ENCODE measurements at places on chromosomes 7 and 10. TPM values are rescaled to one million over a fixed set of nuclear protein-coding genes. Genes with fewer than 3 reads are reported as not detected.
A peak's percentile ranks its signal among the peaks of the same experiment; 100 is the strongest.

DNA sequence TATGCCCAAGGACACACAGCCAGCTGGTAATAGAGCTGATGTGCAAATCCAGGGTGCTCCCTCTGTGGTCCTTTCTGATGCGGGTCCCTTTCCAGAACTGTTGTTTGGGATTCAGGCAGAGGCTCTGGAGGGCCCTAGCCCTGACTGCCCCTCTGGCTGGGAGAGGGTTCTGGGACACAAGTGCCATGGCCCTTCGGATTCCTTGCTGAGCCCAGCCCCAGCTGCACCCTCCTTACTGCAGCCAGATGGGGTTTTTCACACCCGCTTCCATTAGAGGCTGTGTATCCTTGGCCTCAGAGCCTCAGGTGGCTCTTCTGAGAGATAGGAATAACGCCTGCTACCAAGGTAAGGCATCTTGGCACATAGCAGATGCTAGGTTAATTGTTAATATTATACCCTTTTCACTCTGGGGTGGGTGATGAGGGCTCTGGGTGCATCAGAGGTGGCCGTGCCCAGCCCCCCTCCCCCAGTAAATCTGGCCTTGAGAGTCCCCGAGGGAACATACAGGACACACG lies 89.8 kb upstream of the LRRC4 start:
- no peak for DNase-seq

- DNase-seq: no peak
Observed at GRCh38 chr7:32018845-32019578, 51.2 kb downstream of the PDE1C start.

- no peak for DNase-seq
Observed at GRCh38 chr7:158885624-158886023, 29.3 kb downstream of the DYNC2I1 start.

GRCh38 chr7:21154614-21155013 lies 273.3 kb upstream of the SP4 start:
- DNase-seq: no peak

- DNase-seq: no peak
Observed at GRCh38 chr7:100490483-100491191, 6.9 kb downstream of the NYAP1 start.

GRCh38 chr10:84613336-84614021 lies 285.1 kb downstream of the CCSER2 start:
- peak; percentile 34 for DNase-seq

DNA sequence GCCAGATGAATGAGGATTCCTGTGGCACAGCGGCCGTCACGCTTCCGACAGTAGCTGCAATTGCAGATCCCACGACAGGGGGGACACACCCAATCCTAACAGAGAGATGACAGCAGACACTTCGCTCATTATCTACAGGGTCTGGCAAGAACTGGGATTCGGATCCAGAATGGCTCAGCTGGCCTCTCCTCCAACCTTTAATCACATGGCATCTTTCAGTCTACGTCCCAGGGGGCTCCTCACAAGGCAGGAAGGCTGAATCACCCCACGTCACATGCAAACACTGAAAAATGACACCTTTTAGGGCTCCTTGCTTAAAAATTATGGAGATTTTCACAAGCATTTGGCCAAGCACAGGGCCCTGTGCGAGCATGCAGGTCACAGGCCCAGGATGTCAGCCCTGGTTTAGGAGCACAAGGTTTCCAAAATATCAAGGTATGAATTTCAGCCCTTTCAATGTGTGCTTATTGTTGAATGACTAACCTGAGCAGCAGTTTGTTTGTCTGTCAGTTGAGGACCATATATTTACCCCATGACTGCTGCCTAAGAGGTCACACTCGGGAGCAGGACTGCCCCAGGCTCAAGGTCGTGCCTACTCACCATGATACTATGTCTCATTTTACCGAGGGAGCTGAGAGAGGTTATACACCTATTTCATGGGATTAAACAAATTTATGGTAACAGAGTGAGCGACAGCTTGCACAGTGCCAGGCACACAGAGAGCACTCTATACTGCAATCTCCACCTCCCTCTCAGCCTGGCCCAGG lies 42.5 kb downstream of the CDCA7L start:
- DNase-seq: no peak

SPDYE6 gene
- total RNA-seq: not detected

DNA sequence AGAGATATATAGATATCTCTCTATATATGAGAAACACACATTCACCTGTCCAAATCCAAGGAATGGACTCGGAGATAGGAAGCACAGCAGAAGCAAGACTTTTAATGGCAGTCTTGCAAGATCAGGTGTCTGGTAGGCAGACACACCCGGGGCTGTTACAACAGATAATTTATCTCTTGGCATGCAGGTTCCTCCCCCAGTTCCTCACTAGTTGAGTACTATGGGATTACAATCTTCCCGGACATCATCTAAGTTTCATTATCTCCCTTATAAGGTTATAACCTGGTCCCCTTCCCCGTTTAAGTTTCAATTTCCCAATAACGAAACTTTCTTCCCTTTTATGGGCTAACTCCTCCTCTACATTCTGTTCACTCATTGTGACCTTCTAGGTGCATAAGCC lies 399.3 kb downstream of the PPP1R3A start:
- DNase-seq: no peak

DNA sequence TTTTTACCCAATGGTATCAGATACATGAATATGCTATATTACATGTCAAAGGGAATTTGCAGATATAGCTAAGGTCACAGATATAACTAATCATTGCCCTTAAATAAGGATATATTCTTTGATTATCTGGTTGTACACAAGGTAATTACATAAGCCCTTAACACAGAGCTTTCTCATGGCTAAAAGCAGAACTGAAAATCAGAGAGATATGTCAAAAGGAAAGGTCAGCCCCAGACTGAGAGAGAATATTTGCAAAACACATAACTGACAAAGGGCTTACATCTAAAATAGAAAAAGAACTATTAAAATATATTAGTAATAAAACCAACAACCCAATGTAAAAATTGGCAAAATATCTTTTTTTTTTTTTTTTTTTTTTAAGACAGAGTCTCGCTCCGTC lies 1029.5 kb upstream of the LRRN3 start:
- DNase-seq: no peak

CPN1 gene
- 4.5 TPM for total RNA-seq

RAMP3 gene
- total RNA-seq: not detected

GRCh38 chr7:157360483-157361025 lies 23.8 kb downstream of the DNAJB6 start:
- DNase-seq: no peak

DNA sequence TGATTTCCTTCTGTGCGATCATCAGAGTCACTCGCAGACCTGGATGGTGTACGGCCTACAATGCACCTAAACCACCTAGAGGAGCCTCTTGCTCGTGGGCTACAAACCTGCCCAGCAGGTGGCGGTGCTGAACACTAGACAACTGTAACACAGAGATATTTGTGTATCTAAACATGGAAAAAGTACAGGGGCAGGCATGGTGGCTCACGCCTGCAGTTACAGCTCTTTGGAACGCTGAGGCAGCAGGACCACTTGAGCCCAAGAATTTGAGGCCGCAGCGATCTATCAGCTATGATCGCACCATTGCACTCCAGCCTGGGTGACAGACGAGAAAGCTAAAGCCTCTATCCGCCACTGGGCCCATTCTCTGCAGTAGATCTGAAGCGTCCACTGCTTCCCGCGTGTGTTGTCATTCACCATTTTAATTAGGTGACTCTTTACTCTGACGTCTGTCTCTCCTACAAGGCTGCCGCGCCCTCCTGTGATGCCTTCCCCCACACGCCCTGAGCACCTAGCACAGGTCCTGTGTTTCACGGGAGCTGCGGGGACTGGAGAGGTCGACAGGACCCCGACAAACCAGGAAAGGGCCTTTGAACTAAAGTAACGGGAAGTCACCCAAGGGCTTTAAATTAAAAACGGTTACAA lies 774 bp downstream of the TUBGCP2 start:
- DNase-seq: peak; percentile 73

DNA sequence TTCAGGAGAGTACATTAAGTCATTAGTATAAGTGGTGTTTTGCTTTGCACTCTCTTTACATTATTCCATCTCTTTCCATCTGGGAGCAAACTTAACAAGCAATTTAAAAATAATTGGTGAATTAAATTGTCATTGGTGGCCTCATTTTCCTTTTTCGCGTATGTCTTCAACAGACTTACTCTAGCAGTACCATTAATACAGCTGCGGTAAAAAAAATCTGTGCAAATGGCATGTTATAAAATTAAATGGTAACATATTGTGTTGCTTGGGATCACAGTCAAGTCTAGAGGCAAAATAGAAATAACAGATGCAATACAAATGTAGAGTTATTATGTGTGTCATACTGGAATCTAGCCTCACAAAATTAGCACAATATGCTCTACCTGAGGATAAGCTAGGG lies 322.4 kb downstream of the PCDH15 start:
- DNase-seq: no peak

CHST3 gene
- 12.9 TPM for total RNA-seq

DNA sequence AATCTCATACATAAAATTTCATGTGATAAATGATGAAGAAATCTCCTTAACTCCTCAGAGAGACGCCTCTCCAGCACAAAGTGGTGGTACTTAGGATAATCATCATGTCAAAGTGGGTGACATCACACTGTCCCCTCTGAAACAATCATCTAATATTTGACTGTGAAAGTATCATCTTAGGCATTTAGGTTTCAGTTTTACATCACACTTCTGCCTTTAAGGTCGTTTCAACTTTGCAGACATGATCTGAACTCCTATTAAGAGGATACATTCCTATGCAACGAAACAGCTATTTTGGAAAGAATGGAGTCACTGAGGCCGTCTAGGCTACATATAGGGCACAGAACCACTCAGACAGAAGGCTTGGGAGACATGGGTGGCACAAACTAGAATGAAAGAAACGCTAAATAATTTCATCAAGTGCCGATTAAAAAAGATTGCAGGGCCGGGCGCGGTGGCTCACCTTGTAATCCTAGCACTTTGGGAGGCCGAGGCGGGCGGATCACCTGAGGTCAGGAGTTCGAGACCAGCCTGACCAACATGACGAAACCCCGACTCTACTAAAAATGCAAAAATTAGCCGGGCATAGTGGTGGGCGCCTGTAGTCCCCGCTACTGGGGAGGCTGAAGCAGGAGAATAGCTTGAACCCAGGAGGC lies 2.0 kb downstream of the VOPP1 start:
- DNase-seq: no peak

GRCh38 chr10:96395931-96396877 lies 37.4 kb upstream of the OPALIN start:
- peak; percentile 26 for DNase-seq
